ENCODE measurements at places on chromosomes 11 and 22. TPM values are rescaled to one million over a fixed set of nuclear protein-coding genes. Genes with fewer than 3 reads are reported as not detected.

SLC25A1 gene
- total RNA-seq: 77.8 TPM

- DNase-seq: no peak
Observed at GRCh38 chr11:107592231-107592590, 1.3 kb downstream of the ELMOD1 start.

- DNase-seq: no peak
Observed at GRCh38 chr11:2818503-2818902, 67.1 kb downstream of the CDKN1C start.

DNA sequence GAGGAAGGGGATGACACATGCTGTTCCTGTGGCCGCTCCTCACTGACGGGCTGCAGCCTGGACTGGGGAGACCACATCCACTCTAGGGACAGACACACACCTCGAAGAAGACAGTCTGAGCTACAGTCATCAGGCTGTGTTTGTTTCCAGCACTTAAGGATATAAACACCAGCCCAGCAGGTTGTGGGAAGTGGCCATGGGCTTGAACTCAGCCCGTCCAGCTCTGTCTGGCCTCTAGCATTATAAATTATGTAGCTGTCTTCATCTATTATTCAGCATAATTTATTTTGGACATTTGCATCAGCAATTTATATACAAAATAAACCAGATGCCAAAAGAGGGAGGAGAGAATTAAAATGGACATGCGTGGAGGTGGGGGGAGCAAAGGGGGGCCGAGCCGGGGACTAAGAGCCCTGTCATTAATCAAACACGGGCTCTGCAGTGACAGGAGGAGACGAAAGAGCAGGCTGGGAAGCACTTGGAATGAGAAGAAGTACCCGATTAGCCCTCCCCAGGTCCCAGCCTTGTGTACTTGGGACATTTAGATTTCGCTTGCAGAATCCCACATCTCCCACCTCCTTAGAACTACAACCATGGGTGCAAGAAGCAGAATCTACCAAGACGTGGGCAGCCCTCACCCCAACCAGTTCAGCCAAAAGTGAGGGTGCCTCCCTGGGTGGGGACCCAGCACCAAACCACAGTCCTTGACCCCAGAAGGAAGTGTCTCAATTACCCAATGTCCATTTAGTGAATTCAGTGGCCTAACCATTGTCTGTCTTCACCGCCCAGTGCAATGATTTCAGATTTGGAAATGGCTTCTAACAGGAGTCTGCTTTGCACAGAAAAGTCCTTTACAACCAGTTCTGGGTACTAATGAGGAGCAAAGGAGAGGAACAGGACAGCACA, 309.6 kb downstream of the OPCML start:
- no peak for DNase-seq

DNA sequence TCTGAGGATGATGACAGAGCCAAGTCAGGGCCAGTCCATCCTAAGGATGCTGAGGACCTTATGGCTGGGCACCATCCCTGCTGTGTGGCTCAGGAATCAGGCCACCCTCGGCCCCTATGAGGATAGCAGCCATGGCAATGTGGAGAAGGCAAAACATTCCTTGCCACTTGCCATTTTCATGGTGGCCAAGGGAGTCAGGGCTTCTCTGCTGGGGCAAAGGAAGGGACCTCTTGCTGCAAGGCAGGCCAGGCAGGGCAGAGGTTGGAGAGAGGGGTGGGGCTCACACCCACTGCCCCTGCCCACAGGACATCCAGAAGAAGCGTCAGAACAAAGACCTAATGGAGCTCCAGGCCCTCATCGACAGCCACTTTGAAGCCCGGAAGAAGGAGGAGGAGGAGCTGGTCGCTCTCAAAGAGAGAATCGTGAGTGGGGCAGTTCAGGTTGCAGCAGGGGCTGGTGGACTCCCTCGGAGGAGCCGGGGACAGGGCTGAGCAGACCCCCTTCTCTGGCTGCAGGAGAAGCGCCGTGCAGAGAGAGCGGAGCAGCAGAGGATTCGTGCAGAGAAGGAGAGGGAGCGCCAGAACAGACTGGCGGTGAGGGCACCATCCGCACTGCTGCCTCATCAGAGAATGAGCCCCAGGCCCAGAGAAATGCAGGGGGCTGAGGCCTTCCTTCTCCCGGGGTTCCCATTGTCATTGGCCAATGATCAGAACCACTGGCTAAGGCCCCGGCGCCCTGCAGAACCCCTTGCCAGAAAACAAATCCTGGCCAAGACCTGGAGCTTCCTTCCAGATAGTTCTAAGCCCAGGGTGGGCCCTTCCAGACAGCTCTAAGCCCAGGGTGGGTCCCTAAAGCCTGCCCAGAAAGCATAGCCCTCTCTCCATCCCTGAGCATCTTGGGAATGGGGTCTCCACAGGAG, 13.5 kb upstream of the MRPL23 start:
- DNase-seq: no peak

RTN4R gene
- total RNA-seq: 3.2 TPM

CLCF1 gene
- total RNA-seq: 8.3 TPM

DLG2 gene
- total RNA-seq: 1.7 TPM

DNA sequence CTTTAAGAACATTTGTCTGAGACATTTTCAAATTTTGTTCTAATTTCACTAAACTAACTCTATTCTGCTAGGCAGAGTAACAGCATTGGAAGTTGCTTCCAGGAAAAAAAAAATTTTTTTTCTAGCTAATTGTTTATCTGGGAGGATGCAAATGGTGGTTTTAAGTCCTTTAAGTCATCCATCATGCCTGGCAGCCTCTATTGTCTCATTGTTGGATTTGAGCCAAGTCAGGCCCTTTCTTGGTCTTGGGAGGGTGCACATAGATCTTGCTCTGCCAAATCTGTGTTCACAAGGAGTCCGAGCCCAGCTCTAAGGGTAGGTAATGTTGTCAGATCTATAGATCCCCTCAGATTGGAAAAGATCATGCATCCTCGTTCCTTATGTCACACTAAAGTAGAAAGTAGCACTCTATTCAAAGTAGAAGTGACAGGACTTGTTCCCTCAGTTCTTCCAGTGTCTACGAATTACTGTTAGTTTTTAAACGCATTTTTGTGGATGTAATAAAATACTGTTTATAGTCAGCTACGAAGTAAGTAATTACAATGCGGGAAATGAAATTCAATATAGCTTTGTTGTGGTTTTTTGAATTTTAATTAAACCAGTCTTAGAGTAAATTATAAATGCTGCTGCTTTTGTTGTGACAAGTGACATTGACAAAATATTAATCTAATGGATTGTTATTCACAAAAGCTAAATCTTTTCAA, 166.0 kb upstream of the RASSF10 start:
- DNase-seq: peak; percentile 85

- DNase-seq: no peak
Observed at GRCh38 chr22:24474649-24475255, 20.4 kb upstream of the UPB1 start.

- no peak for DNase-seq
Observed at GRCh38 chr11:83174008-83174407, 17.1 kb downstream of the PCF11 start.

DNA sequence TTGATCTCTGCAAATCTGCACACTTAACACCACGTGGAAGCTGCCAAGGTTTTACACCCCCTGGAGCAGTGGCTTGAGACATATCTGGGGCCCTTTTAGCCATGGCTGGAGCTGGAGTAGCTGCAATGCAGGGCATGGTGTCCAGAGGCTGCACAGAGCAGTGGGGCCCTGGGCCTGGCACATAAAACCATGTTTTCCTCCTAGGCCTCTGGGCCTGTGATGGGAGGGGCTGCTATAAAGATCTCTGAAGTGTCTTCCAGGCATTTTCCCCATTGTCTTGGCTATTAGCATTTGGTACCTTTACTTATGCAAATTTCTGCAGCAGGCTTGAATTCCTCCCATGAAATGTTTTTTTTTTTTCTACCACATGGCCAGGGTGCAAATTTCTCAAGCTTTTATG, 33.2 kb downstream of the CALCA start:
- DNase-seq: no peak

GRCh38 chr22:42596336-42596735, 18.3 kb downstream of the POLDIP3 start:
- no peak for DNase-seq

SAA4 gene
- total RNA-seq: not detected

SLC16A8 gene
- not detected for total RNA-seq

DNA sequence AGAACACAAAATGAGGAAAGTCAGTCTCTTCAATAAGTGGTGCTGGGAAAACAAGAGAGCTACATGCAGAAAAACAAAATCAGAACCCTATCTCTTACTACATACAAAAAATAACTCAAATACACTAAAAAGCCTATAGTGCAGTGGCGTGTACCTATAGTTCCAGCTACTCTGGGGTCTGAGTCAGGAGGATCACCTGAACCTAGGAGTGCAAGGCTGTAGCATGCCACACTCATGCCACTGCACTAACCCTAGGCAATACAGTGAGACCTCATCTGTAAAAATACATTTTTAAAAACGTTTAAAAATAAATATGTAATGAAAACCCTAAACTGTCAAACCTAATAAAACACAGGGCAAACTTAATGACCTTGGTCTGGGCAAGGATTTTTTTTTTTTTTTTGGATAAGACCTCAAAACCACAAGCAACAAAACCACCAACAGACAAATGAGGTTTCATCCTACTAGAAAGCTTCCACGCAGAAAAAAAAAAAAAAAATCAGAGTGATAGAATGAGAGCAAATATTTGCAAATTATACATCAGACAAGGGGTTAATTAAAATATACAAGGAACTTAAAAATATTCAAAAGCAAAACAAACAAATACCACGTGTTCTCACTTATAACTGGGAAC, 35.2 kb downstream of the XKR3 start:
- DNase-seq: no peak

DNA sequence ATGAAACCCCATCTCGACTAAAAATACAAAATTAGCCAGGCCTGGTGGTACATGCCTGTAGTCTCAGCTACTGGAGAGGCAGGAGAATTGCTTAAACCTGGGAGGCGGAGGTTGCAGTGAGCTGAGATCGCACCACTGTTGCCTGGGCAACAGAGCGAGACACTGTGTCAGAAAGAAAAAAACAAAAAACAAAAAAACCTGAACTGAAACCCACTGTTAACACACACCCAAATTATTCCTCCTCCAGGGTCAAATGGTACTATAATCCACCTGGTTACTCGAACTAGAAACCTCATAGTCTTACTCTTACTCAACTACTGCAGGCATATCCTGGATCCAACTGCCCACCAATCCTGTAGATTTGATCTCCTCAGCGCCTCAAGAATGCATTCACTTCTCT, 35.5 kb downstream of the USP28 start:
- DNase-seq: no peak

- no peak for DNase-seq
Observed at GRCh38 chr11:9385327-9385899, 961 bp downstream of the IPO7 start.

DNA sequence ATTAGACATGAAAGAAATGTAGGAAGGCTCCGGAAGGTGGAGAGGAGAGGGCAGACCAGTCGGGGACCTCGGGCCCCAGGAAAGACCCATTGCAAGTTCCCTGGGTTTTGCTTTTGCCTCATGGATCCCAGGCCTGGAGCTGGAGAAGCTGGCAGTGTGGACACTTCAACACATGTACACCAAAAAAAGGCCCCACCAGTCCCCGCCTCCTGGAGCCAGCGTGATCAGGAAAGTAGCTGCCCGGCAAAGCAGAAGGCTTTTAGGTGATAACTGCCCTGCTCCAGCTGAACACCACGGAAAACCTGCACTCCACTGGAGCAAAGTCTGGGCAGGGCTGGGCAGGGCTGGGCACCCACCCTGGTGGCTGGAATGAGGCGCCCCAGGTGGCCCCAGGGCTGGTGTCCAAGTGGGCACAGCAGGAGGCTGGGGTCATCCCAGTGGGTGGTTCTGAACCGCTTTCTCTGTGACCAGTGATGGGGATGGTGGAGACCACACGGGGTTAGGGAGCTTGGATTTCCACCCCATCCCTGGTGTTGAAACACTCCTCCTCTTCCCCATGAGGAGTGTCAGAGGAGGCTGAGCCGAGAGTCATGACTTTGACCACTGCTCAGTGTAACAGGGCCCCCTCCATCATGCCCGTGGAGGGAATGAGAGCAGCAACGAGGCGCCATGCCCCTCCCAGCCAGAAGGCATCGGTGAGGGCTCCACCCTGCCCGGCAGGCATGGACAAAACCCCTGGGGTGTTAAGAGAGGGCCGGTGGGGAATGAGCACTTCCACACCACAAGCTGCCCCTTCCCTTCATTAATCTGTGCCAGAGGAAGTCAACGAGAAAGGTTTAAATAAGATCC, 16.9 kb upstream of the MUC5AC start:
- no peak for DNase-seq

GRCh38 chr22:39474351-39475111, 17.7 kb downstream of the MGAT3 start:
- no peak for DNase-seq

PANX2 gene
- 4.2 TPM for total RNA-seq

DNA sequence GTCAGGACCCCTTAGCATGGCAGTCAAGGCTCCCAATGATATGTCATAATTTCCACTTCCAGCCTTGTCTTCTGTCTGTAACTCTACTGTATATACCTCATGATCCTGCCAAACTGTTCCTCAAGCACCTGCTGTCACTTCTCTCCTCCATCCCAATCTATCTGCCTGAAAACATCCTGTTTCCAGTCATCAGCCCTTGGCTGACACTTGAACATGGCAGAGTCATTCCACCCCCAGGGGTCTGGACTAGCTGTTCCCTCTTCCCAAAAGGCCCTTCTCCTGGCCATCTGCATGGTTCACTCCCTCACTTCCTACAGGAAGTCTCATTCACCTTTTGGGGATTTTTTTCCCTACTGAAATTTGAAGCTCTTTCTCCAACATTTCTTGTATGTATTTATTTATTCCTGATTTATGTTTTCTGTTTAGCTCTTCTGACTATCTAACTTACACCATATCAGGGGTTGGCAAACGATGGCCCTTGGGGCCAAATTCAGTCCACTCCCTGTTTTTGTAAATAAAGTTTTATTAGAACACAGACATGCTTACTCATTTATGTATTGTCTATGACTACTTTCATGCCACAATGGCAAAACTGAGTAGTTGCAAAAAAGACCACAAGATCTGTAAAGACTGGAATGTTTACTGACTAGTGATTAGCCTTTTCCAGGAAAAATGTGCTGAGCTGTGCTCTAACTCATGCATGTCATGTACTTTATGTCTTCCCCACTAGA, 278.4 kb downstream of the KIRREL3 start:
- DNase-seq: no peak

- DNase-seq: peak; percentile 68
Observed at GRCh38 chr22:38230108-38230825, 28.5 kb downstream of the MAFF start.

DNA sequence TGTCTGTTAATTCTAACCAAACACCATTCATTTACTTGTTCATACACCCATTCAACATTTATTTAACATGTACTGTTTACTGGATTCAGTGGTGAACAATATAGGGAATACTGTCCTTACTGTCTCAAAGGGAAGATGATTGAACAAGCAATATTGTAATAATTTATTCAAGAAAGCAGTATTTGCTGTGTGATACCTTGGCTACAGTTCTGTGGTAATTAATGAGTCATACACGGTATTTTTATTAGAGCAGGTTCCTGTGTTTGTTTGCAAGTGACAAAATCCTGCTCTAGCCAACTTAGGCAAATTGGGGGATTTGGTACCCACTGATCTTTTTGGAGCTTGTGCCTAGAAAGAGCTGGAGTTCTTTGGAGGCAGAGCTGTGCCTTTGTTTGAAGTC, 15.7 kb downstream of the PIH1D2 start:
- no peak for DNase-seq

BAIAP2L2 gene
- total RNA-seq: not detected

OR1S2 gene
- not detected for total RNA-seq

GRCh38 chr11:44571871-44572270, 6.4 kb downstream of the CD82 start:
- DNase-seq: no peak
